ENCODE measurements at places on chromosomes 4 and X.

DNA sequence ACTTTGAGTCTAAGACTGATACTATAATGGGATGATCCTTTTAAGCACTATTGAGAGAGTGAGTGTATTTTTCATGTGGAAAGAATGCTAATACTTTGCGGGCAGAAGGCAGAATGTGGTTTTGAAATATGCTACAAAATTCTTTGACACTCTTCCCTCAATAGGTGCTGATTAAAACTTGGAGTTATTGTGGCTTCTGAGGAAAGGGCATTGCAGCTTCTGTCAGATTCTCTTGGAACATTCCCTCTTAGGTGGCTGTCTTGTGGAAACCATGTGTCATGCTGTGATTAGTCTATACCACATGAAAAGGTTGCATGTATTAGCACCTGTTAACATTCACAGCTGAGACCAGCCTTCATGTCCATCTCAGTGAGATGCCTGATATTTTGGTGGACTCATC, 547.0 kb downstream of the STIM2 start:
- no peak for DNase-seq

GRCh38 chr4:86831262-86832130, 17.7 kb downstream of the SLC10A6 start:
- DNase-seq, result no peak

DNA sequence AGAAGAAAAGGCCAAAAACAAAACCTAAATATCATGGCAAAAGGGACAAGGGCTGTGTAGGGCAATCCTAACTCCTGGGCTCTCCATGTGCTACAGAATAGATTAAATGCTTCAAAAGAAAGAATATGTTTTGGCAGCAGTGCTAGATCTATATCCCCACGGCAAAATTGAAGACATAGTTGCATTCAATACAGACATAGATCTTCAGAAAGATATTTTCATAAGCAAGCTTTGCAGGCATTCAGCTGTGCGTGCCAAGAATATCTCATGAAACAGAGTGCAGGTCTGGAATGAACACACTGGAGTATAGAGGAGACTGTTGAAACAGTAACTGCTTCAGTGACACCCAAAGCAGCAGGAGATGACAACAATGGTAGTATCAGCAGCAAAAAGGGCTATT, 1476.9 kb downstream of the ARAP2 start:
- DNase-seq, result no peak

- DNase-seq, result no peak
These were observed 279.2 kb upstream of the BOD1L1 start for GRCh38 chr4:13906727-13907126.

- no peak for DNase-seq
These were observed 53.2 kb upstream of the TMEM150C start for GRCh38 chr4:82614838-82615449.
